ENCODE measurements at places on chromosomes 7 and 10.

GRCh38 chr10:70317943-70318318 is 34.1 kb upstream of the NPFFR1 start:
- DNase-seq, result no peak

- DNase-seq, result no peak
Measured at GRCh38 chr10:20977300-20977699, 80.2 kb upstream of the NEBL start.

DNA sequence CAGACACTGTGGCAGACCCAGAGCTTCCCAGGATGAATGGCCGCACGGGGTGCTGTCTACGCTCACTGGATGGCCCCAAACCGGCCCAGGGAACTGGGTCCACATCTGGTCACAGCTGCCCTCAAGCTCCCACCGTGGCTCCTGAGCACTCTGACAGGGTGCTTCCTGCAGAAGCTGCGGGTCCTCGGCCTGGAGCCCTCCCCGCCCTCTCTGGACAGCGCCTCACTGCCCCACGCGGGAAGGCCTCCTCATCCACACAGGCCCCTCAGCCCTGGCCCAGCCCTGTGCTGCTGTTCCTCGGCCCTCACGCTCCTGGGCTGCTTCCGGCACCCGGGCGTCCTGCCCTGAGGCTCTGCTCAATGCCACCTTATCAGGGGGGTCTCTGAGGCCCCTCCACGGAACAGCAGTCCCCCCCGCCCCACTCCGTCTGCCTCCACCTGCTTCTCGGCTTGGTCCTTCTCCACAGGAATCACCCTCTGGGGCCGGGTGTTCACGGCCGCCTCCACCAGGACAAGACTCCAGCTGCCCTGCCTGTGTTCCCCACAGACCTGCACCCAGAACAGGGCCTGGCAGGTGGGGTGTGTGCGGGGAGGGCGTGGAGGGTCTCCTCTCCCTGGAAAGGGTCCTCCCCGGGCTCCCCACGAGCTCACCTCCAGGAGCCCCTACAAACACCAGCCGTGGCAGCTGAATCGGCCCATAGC is 75.4 kb upstream of the PDGFA start:
- no peak for DNase-seq

- DNase-seq, result no peak
Measured at GRCh38 chr7:30855936-30856335, 55.7 kb upstream of the AQP1 start.

DNA sequence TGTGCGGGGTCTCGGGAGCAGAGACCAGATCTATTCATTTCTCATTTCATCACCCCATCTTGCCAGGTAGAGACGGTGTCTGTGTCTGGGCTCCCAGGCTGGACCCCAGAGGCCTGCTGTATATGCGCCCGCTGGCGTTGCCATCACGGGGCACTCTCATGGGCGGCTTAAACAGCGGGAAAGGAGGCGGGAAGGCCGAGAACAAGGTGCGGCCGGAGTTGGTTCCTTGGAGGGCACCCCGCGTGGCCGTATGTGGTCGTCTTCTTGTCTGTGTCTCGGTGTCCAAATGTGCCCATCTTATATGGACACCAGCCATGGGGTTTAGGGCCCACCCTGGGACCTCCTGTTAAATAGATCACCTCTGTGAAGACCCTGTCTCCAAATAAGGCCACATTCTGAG is 2.1 kb upstream of the CFAP46 start:
- DNase-seq, result no peak

DNA sequence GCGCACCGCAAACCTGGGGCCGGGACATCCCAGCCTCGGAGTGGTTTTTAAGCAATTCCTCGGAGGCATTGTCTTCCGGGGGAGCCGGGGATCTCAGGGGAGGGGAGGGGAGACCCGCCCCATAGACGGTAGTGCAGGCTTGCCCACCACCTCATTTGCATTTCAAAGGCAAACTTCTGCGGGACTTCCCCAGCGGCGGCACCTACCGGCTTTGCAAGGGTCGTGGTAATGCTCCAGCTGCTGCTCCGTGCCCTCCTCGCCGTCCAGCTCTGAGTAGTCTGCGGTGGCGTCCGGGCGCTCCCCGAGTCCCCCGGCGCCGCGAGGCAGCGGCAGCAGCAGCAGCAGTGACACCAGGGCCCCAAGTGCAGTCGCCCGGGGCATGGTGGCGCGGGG is 425 bp downstream of the TLL2 start:
- DNase-seq, result no peak

DNA sequence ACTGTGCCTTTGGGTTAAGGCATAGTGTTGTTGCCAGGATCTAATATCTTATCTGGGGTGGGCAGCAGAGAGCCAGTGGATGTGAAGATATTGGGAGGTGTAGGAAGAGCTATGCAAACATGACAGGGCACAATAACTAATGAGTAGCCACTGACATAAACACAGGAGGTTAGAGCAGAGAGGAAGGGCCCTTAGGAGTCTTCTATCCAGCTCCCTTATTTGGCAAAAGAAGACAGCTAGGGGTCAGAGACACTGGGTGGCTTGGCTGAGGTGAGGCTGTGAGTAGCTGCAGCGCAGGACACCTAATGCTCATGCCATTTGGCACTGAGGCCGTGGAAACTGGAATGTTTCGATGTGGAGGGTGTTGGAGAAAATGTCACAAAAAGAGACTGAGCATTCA is 176.3 kb upstream of the TCF7L2 start:
- DNase-seq, result no peak

DNA sequence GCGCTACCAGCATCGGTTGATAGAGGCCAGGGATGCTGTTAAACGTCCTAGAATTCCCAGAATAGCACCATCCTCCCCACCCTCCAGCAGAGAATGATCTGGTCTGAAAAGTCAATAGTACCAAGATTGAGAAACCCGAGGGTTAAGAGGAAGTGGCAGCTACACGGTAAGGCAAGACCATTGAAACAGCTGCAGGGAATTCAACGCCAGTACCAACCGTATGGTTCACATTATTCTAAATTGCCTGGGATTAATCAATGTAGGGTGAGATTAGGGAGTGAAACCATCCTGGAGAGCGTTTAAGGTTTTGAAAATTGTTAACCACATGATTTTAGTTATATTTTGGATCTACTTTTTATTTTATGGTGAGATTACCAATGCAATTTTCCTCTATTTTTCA is 352.2 kb downstream of the PRPF18 start:
- no peak for DNase-seq

DNA sequence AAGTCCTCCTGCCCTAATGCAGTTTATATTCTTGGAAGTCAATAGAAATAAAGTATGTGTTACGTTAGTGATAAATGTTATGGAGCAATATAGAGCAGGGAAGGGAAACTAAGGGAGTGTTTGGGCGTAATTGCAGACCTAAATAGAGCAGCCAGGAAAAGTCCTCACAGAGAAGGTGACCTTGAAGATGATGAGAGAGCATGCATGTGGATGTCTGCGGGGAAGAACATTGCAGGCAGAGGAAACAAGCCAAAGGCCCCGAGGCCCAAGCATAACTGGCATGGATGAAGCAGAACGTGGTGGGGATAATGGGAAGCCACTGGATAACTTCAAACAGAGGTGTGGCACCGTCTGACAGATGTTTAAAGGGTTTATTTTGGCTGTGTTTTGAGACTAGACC is 12.5 kb downstream of the ADD3 start:
- DNase-seq, result no peak

DNA sequence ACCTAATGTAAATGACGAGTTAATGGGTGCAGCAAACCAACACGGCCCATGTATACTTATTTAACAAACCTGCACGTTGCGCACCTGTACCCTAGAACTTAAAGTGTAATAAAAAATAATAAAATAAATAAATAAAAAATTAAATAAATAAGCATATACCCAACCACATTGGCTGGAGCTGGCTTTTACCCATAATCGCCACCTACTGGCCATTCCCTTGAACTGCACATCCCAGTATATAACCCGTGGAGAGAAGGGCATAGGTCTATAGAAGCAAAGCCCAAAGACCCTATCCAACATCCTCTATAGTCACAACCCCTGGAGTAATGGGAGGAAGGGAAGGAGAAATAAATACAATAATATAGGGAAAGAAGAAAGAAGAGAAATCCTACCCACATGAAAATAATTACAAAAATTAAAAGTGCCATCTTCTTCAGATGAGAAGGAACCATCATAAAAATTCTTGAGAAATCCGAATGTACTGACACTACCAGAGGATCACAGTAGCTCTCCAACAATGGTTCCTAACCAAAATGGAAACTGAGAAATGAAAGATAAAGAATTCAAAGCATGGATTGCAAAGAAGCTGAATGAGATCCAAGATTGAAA is 65.6 kb downstream of the TWIST1 start:
- no peak for DNase-seq

- no peak for DNase-seq
Measured at GRCh38 chr10:120423431-120424197, 33.4 kb upstream of the PLPP4 start.

GRCh38 chr10:104288355-104288754 is 19.4 kb downstream of the GSTO2 start:
- no peak for DNase-seq

GRCh38 chr10:47139121-47139520 is 160.9 kb upstream of the GDF10 start:
- DNase-seq, result no peak

GRCh38 chr10:70493660-70494234 is 15.2 kb downstream of the PALD1 start:
- DNase-seq, result no peak

DNA sequence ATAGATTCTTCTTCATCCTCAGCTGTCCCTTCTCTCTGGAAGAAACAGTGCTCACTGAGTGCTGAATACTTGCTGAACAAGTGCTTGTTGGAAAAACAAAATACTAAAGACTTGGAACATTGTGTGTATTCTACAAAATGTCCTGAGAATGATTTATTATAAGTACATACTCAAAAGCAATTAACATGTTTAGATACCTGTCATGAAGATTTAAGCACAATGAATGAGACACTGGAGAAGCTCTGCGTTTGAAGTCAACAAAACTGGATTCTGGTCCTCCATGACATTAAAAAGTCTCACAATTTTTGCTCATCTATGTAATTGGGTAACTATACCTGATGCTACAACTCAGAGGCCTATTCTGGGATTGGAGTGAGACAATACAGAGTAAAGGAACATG is 34.8 kb upstream of the LAMB1 start:
- DNase-seq, result no peak

DNA sequence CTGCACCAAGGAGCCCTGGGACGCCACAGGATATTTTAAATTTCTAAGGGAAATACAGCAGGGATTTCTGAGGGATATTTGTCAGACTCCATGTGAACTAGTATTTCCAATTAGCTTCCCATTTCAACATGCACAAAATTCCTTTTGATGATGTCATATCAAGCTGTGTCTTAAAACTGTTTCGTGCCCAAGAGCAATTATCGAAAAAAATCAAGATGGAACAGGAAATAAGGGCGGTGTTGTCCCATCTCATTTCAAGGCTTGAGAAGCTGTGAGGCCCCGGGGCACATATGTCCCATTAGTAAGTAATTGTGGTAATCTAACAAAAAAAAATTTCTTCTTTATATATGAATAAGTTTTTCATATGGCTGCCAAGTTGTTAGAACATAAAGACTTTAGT is 47.4 kb downstream of the PPP1R17 start:
- DNase-seq, result no peak

- DNase-seq, result no peak
Measured at GRCh38 chr10:78467496-78468106, 433.9 kb downstream of the RPS24 start.

DNA sequence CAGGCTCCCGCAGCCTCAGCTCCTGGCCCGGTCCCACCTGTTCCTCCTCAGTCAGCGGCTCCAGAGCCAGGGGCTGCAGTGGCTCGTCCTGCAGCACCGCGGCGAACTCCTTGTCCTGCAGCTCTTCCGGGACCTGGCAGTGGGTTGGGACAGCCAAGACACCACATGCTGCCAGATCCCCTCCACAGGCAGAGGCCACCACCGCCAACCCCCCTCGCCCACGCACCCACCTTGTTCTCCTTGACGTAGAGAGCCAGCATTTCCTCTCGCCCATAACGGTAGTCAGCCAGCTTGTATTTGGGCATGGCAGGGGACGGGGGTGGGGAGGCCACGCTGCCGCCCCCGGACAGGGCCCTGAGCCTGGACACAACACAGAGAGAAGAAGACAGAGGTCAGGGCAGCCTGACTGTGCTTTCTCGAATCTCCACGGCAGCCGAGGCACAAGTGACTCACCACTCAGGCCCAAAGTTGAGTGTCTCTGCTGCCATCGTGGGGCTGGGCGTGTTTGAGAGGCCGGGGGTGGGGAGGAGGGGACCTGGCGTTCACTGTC is 6.2 kb downstream of the GIGYF1 start:
- no peak for DNase-seq

DNA sequence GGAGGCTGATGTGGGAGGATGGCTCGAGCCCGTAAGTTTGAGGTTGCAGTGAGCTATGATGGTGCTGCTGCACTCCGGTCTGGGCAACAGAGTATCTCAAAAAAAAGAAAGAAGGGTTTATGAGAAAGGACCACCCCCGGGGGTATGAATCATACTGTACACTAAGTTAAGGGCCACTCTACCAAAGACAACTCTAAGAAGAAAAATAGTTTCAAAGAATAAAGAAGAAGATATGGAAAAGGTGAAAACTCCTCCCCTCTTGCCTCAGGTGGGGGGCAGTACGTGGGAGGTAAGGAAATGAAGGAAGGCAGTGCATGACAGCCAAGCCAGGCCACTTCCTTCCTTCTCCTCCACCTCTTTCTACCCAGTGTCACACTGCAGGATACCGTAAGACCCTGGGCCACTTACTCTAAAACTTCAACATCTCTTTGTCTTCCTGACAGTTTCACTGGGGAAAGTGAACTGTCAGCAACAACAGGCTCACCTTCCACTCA is 61.3 kb downstream of the PIP4K2A start:
- no peak for DNase-seq

GRCh38 chr7:36639826-36640225 is 84.5 kb downstream of the AOAH start:
- DNase-seq, result no peak

GRCh38 chr7:80767654-80768053 is 129.2 kb downstream of the CD36 start:
- DNase-seq, result no peak

GRCh38 chr10:87850742-87851205 is 12.6 kb downstream of the KLLN start:
- DNase-seq, result no peak

GRCh38 chr7:157481389-157481788 is 144.6 kb downstream of the DNAJB6 start:
- no peak for DNase-seq

DNA sequence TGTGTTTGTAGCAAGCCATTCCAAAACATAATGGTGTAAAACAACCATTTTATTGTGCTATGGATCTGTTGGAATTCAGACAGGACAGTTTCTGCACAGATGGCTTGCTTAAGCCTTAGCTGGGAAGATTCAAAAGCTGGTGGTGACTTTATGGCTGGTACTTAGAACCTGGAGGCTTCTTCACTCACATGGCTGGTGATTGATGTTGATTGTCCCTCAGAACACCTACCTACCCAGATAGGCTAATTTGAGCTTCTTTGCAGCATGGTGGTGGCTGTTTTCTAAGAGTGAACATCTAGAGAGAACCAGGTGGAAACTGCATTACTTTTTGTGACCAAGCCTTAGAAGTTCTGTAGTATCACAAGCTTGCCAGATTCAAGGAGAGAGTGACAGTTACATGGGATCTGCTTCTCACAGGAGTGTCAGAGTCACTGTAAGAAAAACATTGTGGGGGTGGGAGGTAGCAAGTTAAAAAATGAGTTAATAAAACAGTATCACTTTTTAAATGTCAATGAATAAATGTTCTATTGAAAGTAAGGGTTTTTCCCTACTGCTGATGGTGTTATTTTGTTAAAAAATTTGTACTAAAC is 7.1 kb downstream of the R3HCC1L start:
- DNase-seq, result no peak
